Daoy (cell line): ENCODE measurements at places on chromosomes 5 and 9. TPM values are rescaled to one million over a fixed set of nuclear protein-coding genes. Genes with fewer than 3 reads are reported as not detected.

Gene HRCT1
- total RNA-seq = 1.8 and 3.5 TPM in 2 replicates

Gene LRRC19
- not detected in 2 replicates for total RNA-seq

Gene TAL2
- 0.46 TPM in 1 of 2 replicates, not detected in the other for total RNA-seq

Gene COQ4
- total RNA-seq = 56.6 and 67.4 TPM in 2 replicates

Gene STKLD1
- 0.17 and 1.6 TPM in 2 replicates for total RNA-seq

Gene HTR1A
- total RNA-seq = not detected in 2 replicates

Gene SHISAL2B
- total RNA-seq = not detected in 2 replicates

Gene GLRA1
- total RNA-seq = not detected in 2 replicates

Gene NR4A3
- 0.17 and 0.24 TPM in 2 replicates for total RNA-seq

Gene TBC1D2
- total RNA-seq = 7.9 and 11.9 TPM in 2 replicates

Gene SH3RF2
- total RNA-seq = 11.6 and 11.9 TPM in 2 replicates

Gene SPATA6L
- 1.0 and 3.1 TPM in 2 replicates for total RNA-seq

Gene GBGT1
- 6.4 and 13.9 TPM in 2 replicates for total RNA-seq
